Fibroblast of skin of right quadriceps (primary cell): ENCODE measurements at places on chromosomes 7 and 10.

GRCh38 chr10:14585287-14586193, 189.2 kb downstream of the FAM107B start:
- no peak for DNase-seq

DNA sequence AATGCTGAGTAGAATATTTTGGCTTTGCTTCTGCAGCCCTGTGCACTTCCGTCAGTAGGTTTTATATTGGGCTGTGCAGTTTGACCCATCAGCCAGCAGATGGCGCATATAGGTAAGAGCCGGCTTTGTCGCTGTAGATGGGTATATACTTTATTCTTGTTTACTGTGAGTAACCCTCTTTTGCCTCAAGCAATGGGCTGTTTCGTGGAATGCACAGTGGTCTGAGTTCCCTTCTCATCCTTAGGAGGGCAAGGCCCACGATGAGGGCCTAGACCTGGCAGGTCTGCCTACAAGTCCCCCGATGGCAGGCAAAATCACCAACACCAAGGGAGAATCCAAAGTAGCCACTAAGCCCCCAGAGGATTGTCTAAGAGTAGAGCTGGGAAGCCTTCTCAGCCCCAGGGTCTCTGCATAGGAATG, 1002.9 kb upstream of the KCND2 start:
- DNase-seq: peak; percentile 61

DNA sequence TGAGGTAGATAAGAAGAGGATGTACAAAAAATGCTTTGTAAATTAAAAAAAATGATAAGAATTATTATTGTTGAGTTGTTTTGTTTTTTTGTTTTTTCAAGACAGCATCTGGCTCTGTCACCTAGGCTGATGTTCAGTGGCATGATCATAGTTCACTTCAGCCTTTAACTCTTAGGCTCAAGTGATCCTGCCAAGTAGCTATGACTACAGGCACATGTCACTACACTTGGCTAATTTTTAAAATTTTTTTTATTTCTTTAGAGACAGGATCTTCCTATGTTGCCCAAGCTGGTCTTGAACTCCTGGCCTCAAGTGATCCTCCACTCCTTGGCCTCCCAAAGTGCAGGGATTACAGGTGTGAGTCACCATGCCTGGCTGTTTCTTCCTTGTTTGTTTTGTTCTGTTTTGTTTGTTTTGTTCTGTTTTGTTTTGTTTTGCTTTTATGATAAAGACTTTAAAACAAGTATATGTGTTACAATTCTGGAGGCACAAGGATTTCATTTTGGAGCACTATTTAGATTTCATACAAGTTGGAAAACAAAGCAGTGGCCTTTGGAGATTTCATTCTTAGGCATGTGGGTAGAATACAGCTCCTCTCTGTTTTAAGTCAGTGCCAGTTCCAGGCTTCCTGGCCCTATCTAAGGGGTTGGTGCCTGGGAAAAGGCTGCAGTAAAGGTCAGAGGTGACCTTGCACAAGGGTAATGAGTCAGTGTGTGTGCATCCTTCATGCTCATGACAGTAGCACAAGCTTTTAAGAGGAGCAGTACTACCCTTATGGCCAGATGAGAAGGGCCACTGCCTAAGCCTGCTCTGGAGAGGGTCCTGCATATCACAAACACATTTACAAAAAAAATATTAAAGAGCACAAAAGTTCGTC, 17.9 kb downstream of the FGFBP3 start:
- DNase-seq: peak; percentile 14

DNA sequence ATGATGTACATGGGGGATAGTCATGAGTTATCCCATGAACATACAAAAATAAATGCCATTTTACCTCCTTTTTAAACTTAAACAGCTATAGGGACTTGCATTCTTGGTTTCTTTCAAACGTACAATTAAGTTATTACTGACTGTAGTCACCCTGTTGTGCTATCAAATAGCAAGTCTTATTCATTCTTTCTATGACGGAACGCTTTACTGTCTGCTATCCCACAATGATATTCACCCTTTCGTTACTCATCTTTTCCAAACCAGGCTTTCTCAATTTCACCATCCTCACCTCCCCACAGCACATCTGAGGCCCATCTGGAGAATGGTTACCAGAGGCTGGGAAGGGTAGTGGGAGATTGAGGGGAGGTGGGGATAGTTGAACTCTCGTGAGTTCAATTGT, 218.8 kb downstream of the PHF14 start:
- peak; percentile 49 for DNase-seq

DNA sequence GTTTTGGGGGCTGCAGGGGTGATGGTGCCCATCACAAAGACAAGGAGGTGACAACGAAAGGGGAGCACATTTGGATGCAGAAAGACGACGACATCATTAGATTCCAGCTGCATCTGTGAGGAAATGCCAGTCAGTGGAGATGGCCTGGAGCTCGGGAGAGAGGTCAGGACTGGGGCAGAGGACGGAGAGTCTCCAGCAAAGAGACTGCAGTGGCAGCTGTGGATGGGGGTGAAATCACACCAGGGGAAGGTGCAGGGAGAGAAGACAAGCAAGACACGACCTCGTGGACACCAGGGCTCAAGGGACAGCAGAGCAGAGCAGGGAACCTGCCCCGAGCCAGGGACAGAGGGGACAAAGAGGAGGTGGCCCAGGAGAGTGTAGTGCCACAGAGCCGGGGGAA, 203.4 kb downstream of the PRPF18 start:
- no peak for DNase-seq

GRCh38 chr7:41911792-41912191, 208.9 kb upstream of the INHBA start:
- peak; percentile 96 for DNase-seq

GRCh38 chr7:46752881-46753366, 829.0 kb downstream of the TNS3 start:
- DNase-seq: peak; percentile 97

DNA sequence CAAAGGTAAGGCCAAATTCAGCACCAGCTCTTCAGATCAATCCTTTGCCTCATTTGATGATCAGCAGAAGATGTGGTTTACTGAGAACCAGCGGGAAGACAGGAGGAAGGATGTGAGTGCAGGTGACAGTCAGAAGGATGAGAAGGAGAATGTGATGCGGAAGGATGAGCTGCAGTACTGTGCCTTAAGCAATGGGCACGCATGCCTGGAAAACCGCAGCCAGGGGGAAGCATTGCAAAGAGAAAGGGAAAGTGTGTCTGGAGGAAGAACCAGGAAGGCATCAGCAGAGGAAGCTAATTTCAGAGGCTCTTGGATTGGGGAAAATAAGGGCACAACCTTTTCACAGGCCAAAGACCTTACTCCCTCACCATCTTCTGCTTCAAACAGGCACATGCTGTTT, 25.7 kb downstream of the C10orf71 start:
- DNase-seq: no peak

- DNase-seq: no peak
These were observed 117.7 kb downstream of the PFKFB3 start for GRCh38 chr10:6320320-6321010.

DNA sequence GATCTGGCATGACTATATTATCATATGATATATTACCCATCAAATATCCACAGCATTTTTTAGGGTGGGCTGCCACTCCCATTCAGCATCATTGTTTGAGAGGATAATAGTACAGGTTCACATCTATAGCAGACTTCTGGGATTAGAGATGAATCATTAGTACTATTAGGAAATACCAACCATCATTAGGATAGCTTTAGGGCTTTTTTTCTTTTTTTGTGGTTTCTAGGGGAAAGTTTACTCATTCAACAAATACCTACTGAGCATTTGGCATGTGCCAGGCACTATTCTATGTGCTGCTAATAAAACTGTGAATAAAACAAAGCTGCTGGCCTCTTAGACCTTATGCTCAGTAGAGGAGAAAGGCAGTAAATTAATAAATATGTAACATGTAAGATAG, 40.6 kb downstream of the NHLRC2 start:
- peak; percentile 55 for DNase-seq

GRCh38 chr10:36531621-36532020, 593.8 kb upstream of the ANKRD30A start:
- DNase-seq: peak; percentile 62

DNA sequence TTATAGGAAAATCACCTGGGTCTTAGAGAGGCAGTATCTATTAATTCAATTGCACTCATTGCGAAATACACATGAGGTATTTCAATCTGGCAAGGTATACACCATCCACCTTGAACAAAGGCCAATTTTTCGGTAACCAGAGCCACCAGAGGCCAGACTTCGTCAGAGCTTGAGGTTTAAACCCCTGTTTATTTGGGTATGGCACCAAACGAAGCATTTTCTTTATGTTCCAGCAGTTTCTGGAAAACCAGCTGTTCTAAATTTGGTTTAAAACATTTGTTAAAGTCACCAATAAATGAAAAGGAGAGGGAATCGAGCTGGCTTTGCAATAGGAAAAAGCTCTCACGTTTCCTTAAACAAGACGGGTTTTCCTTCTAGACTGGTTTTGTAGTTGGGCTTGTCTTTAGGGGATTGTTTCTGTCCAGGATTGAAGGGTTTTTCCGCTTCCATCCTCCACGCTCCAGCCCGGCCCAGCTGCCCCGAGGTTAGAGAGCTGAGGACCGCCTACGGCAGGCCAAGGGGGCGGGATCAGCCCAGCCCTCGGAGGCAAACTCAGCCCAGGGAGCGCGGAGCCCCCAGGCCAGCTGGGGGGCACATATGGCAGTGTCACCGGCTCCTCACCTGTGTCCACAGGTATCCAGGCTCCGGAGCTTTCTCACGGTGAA, 539.4 kb upstream of the MGMT start:
- DNase-seq: peak; percentile 26

DNA sequence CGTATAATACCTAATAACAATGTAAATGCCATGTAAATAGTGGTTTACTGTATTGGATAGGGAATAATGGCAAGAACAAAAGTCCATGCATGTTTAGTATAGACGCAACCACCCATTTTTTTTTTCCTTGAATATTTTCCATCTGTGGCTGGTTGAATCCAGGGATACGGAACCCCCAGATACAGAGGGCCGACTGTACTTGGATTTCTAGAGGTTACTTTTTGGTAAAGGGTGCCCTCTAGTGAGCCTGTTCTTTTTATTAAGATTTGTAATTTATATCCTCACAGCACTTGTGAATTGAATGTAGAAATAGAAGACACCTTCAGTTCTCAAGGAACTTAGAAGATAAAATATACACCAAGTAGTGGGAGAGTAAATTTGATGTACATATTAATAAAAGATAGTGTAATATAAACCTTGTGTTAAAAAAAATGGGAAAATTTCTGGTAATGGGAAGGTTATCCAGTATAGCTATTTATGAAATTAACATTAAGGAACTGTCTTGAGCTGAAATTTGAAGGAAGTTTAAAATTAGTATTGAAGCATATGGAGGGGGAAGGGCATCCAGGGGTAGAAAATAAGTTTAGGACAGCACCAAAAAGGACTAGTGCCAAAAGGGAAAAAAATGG, 32.0 kb downstream of the EXOC6 start:
- peak; percentile 35 for DNase-seq
